ENCODE measurements at places on chromosomes 3 and 15.

GRCh38 chr3:152374262-152374990 lies 105.7 kb downstream of the MBNL1 start:
- DNase-seq: no peak

DNA sequence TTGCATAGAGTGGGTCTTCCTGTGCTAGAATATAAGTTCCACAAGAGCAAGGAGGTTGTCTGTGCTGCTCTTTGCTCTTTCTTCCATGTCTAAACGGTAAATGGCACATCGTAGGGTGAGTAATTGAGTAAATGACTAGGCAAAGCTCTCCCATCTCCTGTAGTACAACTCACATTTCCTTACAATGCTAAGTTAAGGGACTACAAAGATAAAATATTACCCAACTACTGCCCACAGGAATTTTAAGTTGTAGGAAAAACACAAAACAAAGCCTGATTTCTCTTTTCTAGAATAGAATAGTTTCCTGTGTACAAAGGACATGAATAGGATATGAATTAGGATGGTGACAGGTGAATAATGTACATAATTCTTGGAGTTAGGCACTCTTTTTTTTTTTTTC lies 19.9 kb upstream of the LRIG1 start:
- DNase-seq: no peak

DNA sequence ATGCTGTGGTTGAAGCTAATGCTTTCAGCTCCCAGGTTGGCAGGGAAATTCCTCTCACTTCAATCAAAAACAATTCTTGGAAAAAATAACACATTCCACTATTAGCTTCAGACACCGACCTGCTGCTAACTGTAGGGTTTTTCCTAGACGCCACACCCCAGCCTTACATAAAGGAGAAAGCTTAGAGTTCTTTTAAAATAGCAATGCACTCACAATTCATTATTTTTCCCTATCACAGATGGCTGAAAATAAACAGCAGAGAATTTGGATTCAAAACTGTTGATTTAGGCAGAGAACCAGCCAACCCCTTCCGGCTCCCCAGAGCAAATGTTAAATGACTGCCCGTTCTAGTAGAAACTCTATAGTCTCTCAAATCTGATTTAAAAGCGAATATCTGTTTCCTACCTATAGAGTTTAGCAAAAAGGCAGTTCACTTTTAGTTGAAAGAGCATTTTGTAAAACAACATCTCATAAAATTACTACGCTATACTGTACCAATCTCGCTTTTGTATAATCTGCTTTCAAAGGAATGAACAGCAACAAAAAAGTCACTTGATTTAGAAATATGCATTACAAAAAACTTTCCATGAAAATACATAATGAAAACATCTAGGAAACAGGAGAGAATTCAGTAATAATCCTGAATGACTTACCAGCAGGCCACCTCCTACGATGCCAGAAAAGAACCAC lies 586 bp downstream of the TM4SF1 start:
- DNase-seq: no peak

DNA sequence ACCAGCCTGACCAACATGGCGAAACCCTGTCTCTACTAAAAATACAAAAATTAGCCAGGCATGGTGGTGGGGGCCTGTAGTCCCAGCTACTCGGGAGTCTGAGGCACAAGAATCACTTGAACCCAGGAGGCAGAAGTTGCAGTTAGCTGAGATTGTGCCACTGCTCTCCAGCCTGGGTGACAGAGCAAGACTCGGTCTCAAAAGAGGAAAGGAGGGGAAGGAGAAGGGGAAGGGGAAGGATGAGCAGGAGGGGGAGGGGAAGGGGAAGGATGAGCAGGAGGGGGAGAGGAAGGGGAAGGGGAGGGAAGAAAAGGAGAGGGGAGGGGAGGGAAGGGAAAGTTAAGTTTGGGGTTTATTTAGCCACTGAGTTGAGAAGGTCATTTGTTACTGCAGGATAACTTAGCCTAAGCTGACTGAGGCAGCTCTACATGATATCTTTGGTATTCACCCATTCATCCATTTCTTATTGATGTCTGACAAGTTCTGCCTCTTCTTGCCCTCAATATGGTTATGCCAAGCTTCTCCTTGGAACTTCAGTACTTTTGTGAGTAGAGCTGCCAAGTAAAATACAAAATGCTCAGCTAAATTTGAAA lies 15.9 kb upstream of the ABHD2 start:
- DNase-seq: no peak

- DNase-seq: no peak
These were observed 291.7 kb upstream of the ROPN1 start for GRCh38 chr3:124283652-124284023.

DNA sequence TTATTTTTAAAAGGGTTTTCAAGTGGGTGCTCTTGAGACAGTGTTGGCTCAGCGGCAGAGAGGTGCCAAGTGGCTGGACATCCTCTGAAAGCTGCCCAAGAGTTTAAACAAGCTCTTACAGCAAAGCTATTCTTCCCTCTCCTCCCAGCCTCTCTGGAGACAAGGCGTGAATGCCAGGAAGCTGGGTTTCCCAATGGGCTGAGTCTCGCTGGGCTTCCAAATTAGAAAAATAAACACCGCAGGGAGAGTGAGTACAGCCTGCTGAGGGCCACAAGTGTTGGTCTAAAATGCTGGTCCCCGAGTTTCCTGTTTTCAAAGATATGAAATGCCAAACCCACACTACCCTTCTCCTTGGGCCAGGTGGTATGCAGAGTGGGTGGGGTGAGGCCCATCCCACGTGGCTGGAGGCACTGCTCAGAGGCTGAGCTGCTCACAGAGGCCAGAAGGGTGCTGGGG lies 36.4 kb downstream of the ZDHHC3 start:
- DNase-seq: peak; percentile 20

All from NCI-H510A treated with DMSO at 0.1 percent for 48 hours (cell line).